ENCODE measurements at places on chromosomes 5 and 9.
A peak's percentile ranks its signal among the peaks of the same experiment; 100 is the strongest.

- DNase-seq = no peak
These were observed 148.7 kb upstream of the RANBP3L start for GRCh38 chr5:36450229-36451014.

- no peak for DNase-seq
These were observed 109.0 kb upstream of the PLPPR1 start for GRCh38 chr9:100919506-100919905.

DNA sequence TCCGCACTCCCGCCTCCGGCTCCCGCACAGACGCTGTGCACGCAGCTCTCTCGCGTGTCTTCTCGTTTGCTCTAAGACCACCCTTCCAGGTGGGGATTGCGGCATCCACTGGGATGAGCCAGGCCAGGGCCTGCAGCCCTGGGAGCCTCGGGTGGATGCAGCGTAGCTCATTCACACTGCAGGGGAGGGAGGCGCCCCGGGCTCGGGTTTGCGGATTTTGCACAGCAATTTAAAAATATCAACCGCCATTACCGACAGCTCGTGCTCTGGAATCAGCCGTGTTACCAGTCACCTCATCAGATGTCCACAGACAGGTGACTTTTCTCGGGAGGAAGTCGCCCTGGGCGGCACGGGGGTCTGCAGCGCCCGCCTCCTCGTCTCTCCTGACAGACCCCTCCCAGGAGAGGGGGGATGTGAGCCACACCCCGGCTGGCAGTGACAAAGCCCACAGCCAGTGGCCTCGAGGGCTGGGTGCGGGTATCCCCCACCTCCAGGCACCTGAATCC lies 20.8 kb upstream of the SLC6A3 start:
- peak; percentile 25 for DNase-seq

GRCh38 chr5:17356551-17356950 lies 139.1 kb downstream of the BASP1 start:
- no peak for DNase-seq

DNA sequence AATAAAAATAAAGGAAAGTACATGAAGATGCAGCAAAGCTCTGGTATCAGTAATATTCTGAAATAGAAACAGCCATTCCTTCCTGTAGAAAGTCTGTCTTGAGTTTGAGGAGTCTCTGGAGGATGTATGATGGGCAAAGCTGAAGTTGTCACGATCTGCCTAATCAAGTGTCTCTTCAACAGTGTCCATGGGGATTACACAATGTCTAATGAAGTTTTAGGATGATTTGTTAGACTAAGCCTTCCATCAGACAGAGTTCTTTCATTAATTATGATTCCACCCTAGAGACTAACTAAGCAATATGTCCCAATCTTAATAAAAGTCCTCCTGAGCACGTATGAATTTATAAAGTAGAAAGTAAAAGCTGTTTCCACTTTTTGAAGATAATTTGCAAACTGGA lies 26.9 kb downstream of the PDE4D start:
- no peak for DNase-seq

DNA sequence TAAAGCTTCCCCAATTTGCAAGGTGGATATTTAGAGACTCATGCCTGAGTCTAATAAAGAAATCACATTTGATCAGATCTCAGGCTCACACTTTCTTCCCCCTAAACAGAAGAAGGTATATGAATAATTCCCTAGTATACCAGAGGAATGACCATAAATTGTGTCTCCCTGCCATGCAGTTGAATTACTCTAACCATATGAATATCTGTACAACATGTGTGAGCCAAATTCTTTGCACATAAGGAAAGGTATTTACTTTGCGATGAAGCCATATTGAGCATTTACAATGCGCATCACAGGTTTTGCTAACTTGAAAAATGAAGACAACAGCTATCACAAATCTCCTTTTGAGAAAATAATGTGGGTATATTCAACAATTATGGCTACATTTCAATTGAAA lies 479.4 kb downstream of the NR2F1-AS1 start:
- DNase-seq = no peak

GRCh38 chr5:179866241-179867078 lies 7.8 kb upstream of the MRNIP start:
- peak; percentile 41 for DNase-seq

DNA sequence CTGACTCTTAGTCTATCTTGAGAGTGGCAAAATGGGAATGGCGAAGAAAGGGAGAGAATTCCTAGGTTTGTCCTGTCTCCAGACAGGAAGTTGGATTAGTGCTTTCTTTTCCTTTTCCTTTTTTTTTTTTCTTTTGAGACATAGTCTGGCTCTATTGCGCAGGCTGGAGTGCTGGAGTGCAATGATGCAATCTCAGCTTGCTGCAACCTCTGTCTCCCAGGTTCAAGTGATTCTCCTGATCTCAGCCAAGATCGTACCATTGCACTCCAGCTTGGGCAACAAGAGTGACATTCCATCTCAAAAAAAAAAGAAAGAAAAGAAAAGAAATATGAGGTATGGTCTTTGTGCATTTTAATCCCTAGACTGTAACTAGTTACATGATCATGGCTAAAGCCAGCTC lies 12.6 kb upstream of the KIF27 start:
- DNase-seq = no peak

GRCh38 chr5:95102080-95102479 lies 182.8 kb downstream of the MCTP1 start:
- DNase-seq = no peak

DNA sequence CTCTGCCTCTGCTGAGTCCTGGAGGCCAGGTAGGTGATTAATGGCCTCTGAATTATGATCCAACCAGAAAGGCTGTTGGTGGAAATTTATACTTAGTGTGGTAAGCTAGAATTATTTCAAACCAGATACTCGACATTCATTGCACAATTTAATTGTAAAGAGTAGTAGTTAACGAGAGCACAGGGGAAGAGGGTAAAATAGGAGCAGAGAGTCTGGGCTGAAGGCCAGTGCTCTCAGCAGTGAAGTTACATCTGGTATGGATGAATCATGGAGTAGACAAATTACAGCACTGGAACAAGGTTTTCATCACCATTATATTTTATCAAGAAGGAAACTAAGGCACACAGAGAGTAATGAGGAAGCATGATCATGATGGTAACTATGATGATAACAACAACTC lies 92.5 kb downstream of the TLR4 start:
- no peak for DNase-seq

- peak; percentile 83 for DNase-seq
These were observed at the start of gene GPR150 for GRCh38 chr5:95620030-95620869. GPR150 (plus strand) TSS chr5:95620087; CDS start chr5:95620276, 189 bp downstream.

GRCh38 chr5:123091298-123092222 lies 2.5 kb downstream of the PRDM6 start:
- no peak for DNase-seq

DNA sequence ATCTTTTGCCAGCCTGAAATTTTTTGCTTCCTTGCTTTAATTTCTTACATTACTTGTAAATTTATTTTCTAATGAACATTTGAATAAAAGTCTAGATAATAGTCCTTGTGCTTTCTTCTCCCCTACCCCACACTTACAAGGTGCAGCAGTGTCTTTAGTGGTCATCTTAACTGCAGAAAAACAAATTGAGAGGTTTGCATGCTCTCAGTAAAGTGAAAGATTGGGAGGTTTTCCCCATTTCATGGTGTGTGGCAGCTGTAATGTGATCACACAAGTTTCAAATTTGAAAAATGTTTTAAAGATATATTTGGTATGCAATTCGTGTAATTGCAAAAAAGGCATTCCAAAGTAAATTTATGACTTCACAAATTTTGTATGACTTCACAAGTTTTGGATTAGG lies 14.7 kb downstream of the APC start:
- no peak for DNase-seq

- no peak for DNase-seq
These were observed 206.3 kb downstream of the GABBR2 start for GRCh38 chr9:98502311-98502975.

DNA sequence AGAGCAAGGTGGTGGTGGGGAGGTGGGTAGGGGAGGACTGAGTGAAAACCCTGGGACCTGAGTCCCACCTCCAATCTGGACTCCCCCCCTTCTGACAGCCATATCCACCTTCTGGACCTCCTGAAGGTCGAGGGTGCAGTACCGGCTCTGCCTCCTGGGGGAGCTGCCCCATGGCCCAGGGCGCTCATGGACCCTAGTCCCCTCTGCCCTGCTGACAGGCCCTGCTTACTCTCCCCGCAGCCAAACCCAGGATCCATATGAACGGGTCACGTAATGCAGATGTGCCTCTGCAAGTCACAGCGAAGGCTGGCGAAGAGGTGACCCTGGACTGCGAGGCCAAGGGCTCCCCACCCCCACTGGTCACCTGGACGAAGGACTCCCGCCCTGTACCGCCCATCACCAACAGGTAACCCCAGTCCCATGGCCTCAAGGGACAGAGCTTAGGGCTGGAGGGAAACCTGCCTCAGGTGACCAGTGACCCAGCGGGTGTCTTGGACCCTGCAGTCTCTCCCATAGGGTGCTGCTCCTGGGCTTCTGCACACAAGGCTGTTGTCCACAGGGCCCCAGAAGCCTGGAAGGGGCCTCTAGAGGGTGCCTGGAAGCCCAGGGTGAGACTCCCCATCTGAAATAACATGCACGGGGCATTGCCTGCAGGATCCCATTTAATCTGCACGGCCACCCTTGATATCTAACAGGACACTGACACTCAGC lies 61.7 kb downstream of the HMCN2 start:
- no peak for DNase-seq

DNA sequence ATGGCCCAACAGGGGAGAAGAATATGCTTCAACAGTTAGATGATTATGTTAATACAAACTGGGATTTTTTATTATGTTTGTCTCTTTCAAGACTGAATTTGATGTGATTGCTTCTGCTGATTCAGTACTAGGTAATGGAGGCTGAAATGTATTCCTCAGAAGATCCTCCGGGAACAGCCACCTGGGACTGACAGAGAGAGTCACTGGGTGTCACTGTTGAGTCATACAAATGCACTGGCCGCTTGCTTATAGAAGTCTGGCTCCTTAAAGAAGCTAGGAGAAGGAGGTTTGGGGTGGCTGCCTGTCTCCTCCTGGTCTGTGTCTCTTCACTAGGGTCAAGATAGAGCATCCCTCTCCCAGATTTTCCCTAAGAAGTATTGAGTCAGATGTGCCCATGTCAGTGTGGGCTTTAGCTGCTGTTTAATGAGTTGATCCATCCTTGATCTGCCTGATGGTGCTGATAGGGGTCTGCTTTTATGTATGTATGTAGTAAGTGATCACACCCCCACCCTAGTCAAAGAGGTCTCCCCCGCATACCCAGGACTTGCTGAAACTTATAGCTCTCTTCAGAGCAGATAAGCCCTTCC lies 773.4 kb downstream of the BRINP1 start:
- no peak for DNase-seq

- no peak for DNase-seq
These were observed 18.1 kb upstream of the COL5A1 start for GRCh38 chr9:134623258-134624066.

DNA sequence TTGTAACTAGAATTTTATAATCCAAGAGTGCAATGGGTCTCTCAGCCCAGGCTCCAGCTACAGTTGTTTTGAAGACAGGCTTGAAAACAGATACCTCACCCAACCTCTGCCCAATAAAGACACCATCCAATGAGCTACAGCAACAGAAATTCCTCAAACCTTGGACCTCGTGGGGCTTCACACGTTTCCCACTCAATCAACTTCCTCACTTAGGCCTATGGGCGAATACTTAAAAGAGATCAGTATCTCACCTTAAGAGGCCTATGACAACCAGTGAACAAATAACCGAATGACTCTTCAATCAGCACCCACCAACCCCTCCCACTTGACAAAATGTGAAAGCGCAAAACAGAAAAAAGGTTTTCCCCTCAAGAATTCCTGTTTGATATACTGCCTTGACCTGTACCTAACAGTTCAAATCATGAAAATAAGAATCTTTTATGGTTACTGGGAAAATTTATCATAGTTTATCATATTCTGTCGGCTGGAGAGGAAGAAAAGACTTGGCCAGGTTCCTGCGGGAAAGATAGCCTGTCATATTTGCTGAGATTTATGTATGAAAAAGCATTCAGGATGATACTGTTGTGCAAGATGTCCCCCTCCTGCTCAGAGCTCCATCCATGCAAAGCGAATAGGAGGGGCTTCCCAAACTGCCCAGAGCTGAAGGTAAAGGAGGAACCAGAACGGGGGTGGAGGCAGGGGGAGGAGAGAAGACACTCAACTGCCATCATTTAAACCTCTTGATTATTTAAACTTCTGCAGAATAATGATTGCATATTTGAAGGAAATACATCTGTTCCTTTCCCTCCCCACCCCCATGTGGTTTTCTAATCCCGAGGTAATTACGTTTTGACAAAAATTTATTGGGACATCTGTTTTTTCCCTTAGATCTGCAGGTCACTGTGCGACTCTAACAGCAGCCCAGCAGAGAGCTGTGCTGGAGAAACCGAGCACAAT lies 256.3 kb downstream of the NFIB start:
- DNase-seq = no peak

DNA sequence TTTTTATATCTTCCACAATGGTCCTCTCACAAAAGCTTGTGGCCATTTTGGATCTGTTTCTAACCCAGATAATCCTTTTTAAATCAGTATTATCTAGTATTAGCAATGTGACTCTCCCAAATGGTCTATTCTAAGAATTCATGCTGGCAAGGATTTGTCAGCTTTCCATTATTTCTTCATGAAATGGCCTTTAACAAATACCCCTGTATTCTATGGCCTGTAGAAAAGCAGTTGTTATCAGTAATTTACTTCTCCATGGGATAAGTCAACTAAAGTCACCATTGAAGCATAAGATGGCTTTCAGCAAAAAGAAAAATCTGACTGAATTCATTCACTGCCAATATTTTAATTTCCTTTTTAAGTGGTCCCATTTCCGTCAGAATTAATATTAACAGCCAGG lies 346.4 kb upstream of the FAM174A start:
- DNase-seq = no peak

GRCh38 chr9:137462986-137463930 lies 4.1 kb upstream of the NSMF start:
- DNase-seq = no peak

- DNase-seq = no peak
These were observed 24.2 kb upstream of the SHISAL2B start for GRCh38 chr5:64666078-64666477.

DNA sequence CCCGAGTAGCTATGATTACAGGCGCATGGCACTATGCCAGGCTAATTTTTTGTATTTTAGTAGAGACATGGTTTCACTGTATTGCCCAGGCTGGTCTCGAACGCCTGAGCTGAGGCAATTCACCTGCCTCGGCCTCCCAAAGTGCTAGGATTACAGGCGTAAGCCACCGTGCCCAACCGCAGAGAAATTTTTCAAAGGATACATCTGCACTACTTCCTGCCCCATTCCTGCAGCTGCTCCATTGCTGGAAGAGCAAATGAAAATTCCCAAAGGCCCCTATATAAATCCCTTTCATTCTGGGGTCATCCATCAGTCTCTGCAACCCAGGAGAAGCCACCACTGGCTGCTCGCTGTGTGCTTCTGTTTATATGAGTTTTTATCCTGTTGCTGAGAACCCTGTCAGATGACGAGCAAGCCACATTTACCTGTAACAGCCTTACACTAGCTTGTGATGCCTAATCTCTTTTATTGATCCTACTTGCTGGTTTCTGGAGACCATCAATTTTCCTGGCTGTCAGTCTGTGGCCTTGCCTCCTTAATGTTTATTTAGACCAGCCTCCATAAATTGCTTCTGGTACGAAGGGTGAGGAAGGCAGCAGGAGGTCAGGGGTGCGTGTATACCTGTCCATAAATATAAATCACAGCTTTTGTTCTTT lies 925.3 kb downstream of the TLE4 start:
- no peak for DNase-seq

GRCh38 chr5:53099546-53099945 lies 10.0 kb downstream of the MOCS2 start:
- DNase-seq = no peak
